ENCODE measurements at places on chromosomes 11 and 22. TPM values are rescaled to one million over a fixed set of nuclear protein-coding genes. Genes with fewer than 3 reads are reported as not detected.

Gene WBP2NL
- polyA plus RNA-seq: 3.6 TPM

Gene ZBTB16
- polyA plus RNA-seq: 3.1 TPM

Gene APOA5
- polyA plus RNA-seq: not detected

- DNase-seq: no peak
Observed at GRCh38 chr11:86784241-86784681, 16.1 kb upstream of the PRSS23 start.

DNA sequence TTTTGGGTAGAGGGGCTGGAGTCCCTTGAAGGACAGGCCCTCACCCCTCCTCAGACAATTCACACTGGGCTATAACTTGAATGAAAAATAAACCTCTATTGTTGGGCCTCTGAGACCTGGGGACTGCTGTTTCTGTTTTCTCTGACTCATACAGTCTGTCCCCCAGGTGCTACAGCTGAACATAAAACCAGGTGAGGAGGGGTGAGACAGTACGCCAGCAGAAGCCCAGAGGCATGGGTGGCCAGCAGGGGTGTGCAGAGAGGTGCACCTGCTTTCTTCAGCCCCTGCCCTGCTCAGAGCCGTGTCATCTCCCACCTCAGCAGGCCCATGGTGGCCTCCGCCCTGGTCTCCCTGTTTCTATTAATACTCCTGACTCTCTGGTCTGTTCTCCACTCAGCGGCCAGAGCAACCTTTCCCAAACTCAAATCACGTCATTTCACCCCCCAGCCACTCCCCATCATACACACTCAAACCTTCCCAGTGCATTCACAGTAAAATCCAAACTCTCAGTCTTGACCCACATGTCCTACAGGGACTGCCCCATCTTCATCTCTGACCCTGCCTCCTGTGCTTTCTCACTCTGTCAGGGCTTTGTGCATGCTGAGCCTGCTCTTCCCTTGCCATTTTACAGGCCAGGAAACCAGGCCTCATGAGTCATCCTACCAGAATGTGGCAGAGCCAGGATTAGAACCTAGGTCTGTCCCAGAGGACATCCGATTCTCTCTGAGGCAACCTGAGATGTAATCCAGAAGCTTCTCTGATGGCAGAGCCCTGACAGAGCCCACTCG, 5.4 kb upstream of the IL2RB start:
- DNase-seq: no peak
